Inflammatory macrophage (primary cell): ENCODE measurements at places on chromosomes 11 and 22.

DNA sequence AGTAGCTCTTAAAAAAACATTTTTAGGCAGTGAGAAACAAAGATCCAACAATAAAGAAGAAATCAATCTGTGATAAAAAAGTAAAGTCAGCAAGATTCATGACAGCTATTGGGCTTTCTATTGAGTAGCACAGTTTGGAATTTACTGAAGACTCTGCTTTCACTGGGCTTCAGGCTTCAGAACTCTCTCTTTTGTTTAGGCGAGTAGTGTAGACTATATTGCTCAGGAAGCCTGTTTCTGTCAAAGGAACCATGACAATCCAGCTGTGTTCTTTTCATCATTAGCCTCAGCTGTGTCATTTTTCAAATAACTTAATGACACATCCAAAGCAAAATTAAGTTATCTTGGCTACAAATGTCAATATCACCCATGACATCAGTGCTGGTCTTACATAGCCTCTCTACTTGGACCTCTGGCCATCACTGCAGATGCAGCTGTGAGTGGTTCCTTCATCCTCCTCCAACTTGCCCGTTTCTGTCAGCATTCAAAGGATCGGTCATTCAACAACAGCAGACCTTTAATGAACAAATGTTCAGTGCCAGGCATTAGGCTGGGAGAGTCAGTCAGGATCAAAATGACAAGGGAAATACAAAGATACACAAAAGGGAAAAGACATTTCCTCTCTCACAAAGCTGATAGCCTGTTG, 332.8 kb upstream of the MTNR1B start:
- no peak for DNase-seq

DNA sequence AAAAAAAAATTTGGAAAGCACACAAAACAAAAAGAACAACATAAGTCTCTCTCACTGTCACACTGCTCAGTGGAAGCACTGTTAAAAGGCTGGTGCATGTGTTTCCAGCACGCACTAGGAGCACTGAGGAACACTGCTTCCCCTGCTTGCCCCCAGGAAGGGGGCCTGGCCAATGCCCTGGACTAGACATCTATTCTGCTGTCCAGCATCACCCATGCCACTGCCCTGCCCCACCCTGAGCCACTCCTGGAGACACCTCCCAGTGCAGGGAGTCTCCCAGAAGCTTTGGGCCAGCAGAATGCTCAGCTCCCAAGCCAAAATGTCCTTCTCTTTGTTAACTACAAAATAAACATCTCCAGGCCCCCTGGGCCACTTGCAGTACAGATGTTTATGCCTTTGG, 49.7 kb upstream of the EMID1 start:
- DNase-seq, result no peak

GRCh38 chr11:75344186-75344585, 7.3 kb downstream of the ARRB1 start:
- no peak for DNase-seq

- DNase-seq, result no peak
Observed at GRCh38 chr11:92911478-92911877, 58.0 kb upstream of the MTNR1B start.

DNA sequence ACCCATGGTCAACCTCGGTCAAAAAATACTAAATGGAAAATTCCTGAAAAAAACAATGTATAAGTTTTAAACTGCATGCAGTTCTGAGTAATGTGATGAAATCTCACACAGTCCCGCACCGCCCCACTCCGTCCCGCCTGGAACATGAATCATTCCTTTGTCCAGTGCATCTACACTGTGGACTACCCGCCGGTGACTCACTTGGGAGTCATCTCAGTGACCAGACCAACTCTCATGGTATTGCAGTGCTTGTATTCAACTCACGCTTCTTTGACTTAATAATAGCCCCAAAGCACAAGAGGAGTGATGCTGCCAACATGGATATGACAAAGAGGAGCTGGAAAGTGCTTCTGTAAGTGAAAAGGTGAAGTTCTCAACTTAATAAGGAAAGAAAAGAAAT, 48.8 kb downstream of the ARHGAP32 start:
- DNase-seq, result peak; percentile 20

- no peak for DNase-seq
Observed at GRCh38 chr22:20587206-20587958, 80.0 kb downstream of the MED15 start.

DNA sequence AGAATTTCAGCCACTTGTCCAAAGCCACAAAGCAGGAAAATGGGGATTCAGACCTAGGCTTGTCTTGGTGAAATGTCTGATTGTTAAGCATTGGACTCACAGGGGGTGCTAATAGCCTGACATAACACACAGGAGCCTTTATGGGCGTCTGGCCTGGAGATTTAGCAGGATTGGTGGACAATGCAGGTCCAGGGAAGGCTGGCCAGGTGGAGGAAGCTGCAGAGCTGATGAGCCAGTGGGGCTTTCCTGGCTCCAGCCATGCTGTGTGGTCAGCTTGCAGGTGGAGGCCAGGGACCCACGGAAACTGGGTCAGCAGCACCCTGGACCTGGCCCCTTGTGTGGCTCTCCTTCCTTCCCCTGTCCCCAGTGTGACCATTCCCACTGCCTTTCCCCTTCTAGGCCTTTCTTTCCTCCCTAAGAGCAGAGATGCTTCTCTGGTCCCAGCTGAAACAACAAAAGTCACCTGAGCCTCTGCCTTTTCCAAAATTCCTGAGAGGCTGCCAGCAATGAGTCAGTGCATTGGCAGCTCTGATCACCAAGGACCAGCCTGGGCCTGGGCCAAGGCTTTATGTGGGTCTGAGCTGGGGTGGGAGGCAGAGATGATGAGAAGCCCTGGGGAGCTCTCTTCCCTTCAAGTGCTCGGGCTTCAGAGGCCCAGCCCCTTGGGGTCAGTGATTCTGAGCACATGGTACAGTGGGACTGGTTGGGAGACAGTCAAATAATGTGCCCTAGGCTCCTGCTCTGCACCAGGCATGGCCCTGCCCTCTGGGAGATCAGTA, 85.2 kb downstream of the CCDC81 start:
- no peak for DNase-seq

DNA sequence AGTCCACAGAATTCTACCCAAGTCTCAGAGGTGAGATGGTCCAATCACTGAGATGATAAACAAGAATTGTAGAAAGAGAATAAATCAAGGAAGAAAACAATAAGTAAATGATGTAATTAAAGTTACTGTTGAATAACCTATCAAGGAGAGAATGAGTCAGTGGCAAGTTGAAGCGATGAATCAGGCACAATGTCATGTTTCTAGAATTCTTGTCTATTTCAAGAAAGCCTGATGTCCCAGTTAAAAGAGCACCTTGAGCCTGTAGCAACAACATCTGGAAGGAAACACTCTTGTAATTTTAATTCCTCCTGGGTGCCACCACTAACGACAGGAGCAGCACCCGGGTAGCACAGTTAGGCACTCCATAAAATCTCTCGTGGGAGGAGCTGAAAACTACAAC, 67.9 kb upstream of the SLC35C1 start:
- no peak for DNase-seq

DNA sequence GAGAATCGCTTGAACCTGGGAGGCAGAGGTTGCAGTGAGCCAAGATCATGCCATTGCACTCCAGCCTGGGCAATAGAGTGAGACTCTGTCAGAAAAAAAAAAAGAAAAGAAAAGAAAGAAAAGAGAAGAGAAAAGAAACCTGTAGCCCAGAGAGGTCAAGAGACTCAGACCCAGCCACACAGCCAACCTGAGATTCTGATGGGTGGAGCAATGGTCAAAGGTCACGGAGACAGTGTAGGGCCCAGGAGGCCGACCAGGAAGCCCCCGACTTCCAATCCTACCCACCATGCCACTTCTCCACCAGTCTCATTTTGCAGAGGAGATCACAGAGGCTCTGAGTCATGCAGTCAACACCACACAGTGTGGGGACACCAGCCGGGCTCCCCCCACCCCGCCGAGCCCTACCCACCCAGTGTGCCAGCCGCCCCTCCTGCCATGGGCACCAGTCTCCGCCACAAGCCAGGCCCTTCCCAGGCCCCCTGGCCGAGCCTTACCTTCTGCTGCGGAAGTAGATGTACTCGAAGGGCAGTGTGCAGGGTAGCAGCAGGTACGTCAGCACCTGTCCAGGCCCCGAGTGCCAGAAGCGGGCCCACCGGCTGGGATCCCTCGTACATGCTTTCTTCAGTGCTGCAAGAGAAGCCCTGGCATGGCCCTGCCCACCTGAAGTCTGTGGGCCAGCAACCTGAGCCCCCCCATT, 7.9 kb downstream of the PNPLA5 start:
- DNase-seq, result no peak

DNA sequence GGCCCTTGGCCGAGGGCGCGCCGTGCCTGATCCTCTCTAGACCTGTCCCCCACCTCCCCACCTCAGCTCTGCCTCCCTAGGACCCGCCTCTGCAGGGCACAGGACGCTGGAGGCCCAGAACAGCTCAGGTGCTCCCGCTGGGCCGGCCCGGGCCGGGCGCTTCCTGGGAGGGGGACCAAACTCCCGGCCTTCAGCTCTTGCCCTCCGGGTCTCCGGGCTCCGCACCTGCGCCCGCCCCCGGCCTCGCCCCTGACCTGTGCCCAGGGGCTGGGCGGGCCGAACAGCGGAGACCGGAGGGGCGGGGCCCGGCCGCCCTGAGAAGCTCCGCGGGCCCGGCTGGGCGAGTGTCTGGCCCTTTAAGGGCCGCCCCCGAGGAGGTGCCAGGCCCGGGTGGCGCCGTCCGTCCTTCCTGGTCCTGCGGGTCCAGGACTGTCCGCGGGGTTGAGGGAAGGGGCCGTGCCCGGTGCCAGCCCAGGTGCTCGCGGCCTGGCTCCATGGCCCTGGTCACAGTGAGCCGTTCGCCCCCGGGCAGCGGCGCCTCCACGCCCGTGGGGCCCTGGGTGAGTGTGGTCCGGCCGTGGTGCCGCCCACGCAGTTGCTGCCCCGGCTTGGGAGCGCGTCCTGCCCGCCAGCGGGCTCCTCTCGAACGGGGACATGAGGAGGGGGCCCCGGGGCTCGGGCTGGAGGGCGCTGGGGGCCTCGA, at the start of gene SSH3:
SSH3 (plus strand) TSS at position 399 of the 703 bp plus-strand sequence; CDS start at position 495, 96 bp downstream.
- peak; percentile 44 for DNase-seq

DNA sequence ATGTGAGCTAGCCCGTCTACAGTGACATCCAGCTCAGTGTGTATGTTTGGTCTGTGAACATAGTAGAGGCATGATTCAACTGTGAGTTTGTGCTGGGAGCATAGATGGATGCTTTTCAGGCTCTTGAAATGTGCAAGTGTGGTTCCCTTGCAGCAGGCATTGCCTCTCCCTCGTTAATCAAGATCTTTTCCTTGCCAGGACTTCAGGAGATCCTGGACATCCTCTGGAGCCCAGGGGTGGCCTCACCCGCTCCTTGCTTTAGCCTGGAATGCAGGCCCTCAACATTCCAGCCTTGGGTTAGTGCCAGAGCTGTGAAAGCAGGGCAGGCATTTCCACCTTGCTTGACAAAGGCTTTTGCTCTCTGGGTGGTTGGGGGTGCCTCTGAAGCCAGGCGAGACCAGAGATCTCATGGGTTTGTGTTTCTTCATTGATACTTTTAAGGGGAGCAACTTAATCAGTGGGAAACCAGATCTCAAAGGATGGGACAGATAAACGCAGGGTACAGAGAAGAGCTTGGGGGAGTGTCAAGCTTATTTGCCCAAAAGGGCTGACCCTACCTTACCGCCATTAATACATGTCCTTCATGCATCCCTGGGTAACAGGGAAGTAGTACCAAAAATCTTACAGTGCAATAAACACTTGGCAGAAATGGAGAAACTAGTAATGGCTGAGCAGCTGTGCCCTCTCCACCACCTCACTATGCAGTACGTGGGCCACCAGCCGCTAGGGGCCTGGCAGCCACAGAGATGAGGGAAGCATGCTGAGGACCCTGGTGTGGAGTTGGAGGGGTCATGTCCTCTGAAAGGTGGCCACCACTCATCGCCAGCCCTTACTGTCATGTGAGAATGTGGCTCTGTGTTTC, 72.1 kb downstream of the PTPRJ start:
- DNase-seq, result no peak

DNA sequence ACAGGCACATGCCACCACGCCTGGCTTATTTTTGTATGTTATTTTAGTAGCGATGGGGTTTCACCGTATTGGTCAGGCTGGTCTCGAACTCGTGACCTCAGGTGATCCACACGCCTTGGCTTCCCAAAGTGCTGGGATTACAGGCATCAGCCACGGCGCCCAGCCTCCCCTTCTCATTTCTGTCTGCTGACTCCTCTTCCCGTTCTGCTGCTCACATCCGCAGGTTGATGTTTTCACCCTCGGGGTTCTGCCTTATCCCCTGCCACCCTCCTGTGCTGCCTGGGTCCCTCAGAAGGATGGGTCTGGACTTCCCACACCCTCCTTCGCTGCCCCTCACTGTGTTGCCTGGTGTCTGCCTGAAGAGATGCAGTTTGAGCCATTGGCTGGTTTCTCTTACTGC, 19.2 kb upstream of the VSIG10L2 start:
- DNase-seq, result no peak

GRCh38 chr11:129933891-129934290, 38.5 kb upstream of the NFRKB start:
- DNase-seq, result no peak

GRCh38 chr11:14768526-14769188, 123.4 kb downstream of the CYP2R1 start:
- DNase-seq, result no peak

DNA sequence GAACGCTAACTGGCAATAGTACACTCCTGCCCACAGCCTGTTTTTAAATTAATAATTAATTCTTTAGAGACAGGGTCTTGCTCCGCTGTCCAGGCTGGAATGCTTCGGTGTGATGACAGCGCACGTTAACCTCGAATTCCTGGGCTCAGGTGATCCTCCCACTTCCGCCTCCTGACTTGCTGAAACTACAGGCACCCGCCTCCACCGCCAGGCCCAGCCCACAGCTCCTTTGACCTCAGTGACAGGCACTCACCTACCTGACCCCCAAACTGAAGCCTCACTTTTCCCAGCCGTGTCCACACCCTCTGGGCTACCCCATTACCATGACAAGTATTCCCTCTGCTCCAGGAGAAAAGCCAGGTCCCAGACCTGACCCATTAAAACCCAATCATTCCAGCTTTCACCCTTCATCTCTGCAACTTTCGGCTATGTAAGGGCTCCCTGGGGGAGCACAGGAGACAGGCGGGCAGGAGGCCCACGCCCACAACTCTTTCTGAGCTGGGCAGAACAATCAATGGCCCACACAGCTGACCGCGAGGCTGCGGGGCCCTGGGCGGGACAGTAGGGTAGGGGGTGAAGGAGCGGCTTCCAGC, 730 bp downstream of the LMNTD2 start:
- no peak for DNase-seq

DNA sequence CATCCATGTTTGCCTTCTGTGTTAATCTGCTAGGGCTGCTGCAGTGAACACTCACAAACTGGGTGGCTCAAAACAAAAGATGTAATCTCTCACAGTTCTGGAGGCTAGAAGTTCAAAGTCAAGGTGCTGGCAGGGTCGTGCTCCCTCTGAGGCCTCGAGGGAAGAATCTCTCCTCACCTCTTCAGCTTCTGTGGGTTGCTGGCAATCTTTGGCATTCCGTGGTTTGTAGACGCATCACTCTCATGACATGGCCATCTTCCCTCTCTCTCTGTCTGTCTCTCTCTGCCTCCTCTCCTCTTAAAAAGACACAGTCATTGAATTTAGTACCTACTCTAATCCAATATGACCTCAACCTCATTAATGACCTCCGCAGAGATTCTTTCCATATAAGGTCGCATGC, 78.8 kb downstream of the TSPAN18 start:
- DNase-seq, result no peak
